ENCODE measurements at places on chromosomes 6 and 20.

GRCh38 chr6:15380351-15380750 lies 134.5 kb downstream of the JARID2 start:
- no peak for DNase-seq

DNA sequence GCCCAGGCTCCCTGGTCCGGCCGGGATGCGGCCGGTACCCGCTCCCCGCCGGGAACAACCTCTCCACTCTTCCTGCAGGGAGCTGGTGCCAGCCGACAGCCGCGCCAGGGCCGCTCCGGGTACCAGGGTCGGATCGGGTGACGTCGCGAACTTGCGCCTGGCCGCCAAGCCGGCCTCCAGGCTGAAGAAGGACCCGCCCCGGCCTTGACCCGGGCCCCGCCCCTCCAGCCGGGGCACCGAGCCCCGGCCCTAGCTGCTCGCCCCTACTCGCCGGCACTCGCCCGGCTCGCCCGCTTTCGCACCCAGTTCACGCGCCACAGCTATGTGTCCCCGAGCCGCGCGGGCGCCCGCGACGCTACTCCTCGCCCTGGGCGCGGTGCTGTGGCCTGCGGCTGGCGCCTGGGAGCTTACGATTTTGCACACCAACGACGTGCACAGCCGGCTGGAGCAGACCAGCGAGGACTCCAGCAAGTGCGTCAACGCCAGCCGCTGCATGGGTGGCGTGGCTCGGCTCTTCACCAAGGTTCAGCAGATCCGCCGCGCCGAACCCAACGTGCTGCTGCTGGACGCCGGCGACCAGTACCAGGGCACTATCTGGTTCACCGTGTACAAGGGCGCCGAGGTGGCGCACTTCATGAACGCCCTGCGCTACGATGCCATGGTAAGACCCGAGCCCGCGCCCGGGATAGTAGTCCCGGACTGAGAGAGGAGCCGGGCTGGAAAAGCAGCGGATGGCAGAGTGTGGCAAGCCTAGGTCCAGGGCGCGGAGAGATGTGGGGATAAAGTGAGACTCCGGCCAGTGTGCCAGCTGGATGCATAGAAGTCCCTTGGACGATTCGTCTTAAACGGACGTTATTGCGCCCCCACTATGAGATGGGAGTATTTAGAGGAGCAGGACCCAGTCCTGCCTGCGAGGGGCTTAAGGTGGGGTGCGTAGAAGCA lies at the start of gene NT5E:
NT5E (plus strand) TSS at position 266 of the 942 bp plus-strand sequence; CDS start at position 323, 57 bp downstream.
- peak; percentile 75 for DNase-seq

DNA sequence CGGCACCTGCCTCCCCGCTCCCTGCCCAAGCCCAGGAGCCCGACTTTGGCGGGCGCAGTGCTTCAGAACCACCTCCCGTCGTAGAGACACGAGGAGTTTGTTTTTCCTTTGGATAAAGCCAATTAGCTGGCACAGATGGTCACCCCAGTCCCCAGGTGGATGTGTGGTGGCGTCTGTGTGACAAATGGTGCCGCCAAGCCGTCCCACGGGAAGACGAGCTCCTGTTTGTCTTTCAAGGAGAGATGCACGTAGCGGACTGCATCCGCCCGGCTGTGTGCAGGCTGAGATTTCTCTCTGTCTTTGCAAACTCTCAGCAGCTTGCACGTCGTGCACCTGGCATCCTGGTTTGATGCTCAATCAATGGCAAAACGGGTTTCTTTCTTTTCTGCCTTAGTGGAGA lies 16.1 kb upstream of the MRGBP start:
- no peak for DNase-seq

DNA sequence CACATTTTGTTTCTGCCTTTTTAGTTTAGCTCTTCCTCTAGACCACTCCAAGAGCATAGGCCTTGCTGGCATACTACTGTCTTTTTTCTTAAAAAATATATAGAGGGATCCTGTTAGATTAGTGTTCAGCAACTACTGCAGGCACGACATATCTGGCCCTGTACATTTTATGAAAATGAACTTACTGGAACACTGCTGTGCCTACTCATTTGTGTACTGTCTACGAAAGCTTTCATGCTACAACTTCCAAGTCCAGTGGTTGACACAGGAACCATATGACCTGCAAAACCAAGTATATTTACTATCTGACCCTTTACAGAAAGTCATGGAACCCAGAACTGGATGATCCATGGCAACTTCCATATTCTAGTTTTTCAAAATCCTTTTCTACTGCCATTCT lies 66.6 kb upstream of the SPTLC3 start:
- DNase-seq: no peak

DNA sequence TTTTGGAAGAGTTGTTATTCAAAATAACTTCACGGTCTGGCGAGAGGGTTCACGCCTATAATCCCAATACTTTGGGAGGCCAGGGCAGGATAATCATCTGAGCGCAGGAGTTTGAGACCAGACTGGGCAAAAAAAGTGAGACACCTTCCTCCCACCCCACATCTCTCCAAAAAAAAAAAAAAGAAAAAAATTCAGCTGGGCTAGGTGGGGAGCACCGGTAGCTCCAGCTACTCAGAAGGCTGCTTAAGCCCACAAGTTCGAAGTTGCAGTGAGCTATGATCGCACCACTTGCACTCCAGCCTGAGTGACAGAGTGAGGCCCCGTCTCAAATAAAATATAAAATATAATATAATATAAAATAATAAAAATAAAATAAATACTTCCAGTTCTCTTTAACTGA lies 10.4 kb downstream of the OR2B2 start:
- no peak for DNase-seq

GRCh38 chr6:114240796-114241195 lies 102.0 kb downstream of the HS3ST5 start:
- no peak for DNase-seq

- no peak for DNase-seq
Observed at GRCh38 chr20:31496761-31497295, 17.4 kb upstream of the HM13 start.

All from iris pigment epithelial cell (primary cell).